ENCODE measurements at places on chromosomes 1 and 21.
A peak's percentile ranks its signal among the peaks of the same experiment; 100 is the strongest.

DNA sequence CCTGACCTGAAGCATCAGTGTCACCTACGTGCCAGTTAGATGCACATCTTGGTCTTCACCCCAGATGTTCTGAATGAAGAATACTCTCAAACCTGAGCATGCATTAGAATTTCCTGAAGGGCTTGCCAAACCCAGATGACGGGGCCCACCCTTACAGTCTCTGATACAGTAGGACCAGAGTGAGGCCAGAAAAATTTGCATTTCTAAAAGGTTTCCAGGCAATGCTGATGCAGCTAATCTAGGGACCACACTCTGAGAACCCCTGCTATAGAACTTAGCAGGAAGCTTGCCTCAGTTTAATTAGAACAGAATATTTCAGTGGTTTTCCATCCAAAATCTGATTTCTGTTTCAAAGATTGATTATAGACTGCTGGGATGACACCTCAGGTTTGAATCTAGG lies 9.9 kb upstream of the CTBS start:
- DNase-seq: no peak

- DNase-seq: no peak
These were observed 2.9 kb upstream of the C1orf105 start for GRCh38 chr1:172417557-172417956.

- DNase-seq: no peak
These were observed 20.4 kb upstream of the TTC4 start for GRCh38 chr1:54695221-54695620.

- DNase-seq: no peak
These were observed 3.0 kb downstream of the ZNF436 start for GRCh38 chr1:23366598-23366997.

GRCh38 chr1:91803847-91804545 lies 82.0 kb downstream of the TGFBR3 start:
- no peak for DNase-seq

- DNase-seq: peak; percentile 26
These were observed 31.9 kb downstream of the NEK2 start for GRCh38 chr1:211643324-211644212.

GRCh38 chr1:29502225-29502910 lies 266.0 kb downstream of the PTPRU start:
- no peak for DNase-seq

DNA sequence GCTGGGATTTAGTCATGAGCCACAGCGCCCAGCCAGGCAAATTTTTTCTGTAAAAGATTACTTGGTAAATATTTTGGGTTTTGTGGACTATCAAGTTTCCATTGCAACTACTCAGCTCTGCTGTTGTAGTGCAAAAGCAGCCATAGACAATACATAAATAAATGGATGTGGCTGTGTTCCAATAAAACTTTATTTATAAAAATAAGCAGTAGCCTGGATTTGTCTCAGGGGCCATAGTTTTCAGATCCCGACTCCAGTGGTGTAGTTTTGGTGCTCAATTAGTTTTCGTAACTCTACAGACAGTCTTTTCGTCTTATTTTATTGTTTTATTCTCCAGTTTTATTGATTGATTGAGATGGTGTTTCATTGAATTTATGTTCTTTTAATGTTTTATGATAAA lies 80.1 kb upstream of the IVNS1ABP start:
- no peak for DNase-seq

- DNase-seq: no peak
These were observed 41.1 kb downstream of the NKAIN1 start for GRCh38 chr1:31198600-31198999.

GRCh38 chr21:36255663-36256062 lies 64.3 kb upstream of the MORC3 start:
- DNase-seq: no peak

DNA sequence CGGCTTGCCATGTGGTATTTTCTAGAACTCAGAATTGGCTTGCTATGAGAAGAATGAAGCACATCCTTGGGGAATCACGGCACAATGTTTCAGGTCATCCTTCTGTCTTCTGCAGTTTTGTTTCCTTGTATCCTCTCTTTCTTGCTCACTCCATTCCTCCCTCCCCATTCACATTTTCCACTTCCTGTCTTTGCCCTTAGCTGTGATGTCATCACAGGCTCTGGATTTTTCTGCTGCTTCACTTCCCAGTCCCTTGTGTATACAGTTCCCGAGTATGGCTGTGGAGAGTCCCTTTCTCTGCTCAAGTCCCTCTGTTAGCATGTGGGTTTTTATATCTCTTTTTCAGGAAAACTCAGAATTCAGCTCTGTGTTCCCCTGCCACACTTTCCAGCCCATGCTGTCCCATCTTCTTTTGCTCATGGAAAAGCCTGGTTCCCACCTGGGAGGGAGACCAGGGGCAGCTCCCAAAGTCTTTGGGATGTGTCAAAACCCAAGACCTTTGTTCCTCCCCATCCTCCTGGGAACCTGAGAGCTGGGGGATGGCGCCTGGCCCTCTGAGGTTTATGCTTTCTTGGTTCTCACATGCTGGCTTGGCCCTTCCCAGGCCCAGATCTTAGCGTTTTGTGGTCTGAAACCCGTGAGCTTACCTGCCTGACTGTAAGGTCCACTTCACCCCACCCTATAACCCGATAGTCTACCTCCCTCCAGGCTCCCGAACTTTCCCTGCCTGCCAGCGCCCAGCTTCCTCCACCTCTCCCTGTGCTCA lies 4.8 kb upstream of the RGS16 start:
- DNase-seq: peak; percentile 62

DNA sequence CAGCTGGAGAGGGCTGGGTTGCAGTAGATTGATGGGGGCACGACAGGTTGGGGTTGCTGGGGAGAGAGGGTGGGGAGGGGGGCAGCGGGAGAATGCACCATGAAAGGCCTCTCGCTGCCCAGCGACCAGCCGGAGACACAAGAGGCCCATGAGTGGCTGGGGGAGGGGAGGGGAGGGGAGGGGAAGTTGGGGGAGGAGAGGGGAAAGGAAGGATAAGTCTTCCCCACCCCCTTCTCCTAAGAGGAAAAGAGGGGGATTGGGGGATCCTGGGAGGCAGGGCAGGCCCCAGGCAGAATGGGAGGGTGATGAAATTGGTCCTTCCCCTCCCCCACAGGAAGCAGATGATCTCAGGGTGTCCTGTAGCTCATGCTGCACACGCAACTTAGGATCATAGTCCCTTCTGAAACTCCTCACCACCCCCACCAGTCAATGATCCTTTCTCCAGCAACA lies 45.7 kb downstream of the PAX7 start:
- DNase-seq: peak; percentile 14

DNA sequence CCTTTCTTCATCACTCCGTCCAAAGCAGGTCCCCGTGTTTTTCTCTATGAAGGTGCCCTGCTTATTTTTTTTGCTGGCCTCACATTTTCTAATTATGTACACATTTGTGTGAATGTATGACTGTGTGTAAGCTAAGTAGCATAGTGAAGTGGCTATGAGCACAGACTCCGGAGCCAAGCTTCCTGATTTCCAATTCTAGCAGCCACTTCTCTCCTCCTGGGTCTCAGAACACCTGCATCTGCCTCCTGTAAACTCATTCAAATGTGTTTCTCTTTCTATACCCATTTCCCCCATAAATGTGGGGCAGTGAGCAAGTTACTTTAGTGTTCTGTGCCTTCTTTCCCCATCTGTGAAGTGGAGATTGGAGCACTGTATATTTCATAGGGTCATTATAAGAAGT lies 2.1 kb downstream of the SLAMF6 start:
- DNase-seq: no peak

DNA sequence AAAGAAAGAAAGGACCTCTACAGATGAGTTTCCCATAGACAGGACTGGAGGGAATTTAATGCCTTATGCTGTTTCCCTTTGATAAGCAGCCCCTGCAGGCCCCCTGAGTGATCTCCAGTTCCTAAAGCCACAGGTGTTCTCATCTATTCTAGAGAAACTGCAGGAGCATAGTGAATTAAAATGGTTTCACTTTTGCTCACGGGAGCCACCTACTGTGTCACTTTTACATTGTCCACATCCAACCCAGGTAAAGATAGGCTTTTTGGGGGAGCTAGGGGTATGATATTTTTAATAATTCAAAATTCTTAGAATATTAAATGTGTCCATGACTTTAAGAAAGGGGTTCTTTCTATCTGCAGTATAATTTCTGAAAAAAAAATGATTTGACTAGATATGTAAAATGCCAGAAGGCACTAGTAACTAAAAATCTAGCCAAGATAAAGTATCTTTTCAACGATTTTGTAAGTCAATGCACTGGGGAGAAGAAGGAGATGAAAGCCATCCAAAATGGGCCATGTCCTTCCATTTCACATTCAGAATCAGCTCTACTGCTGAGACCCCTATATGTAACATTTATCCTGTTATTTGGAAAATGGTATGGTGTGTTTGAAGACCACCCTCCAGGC lies 267.3 kb upstream of the DUSP10 start:
- DNase-seq: no peak

GRCh38 chr1:167661527-167662426 lies 31.7 kb downstream of the RCSD1 start:
- peak; percentile 95 for DNase-seq

All from fibroblast of skin of right quadriceps (primary cell).